NCI-H2107 (cell line): ENCODE measurements at places on chromosomes 6 and 20.
A peak's percentile ranks its signal among the peaks of the same experiment; 100 is the strongest.

GRCh38 chr6:124053315-124053714 lies 249.7 kb downstream of the NKAIN2 start:
- DNase-seq, result no peak

DNA sequence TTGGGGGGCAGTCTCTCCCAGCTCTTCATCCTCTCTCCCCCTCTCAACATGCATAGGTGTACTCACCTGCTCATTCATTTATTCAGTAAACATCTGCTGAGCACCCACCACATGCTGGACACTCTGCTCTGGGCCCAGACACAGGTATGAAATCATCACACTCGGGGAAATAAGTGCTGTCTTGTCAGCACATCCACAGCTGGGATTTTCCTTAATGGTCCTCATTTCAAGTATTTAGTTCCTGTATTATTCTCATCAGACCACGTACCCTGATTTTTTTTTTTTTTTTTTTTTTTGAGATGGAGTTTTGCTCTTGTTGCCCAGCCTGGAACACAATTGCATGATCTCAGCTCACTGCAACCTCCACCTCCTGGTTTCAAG lies 19.4 kb downstream of the RAB5IF start:
- DNase-seq, result no peak

- DNase-seq, result no peak
These were observed 91.0 kb upstream of the SSTR4 start for GRCh38 chr20:22944062-22944461.

- no peak for DNase-seq
These were observed 35.4 kb downstream of the TMX4 start for GRCh38 chr20:7984192-7984591.

DNA sequence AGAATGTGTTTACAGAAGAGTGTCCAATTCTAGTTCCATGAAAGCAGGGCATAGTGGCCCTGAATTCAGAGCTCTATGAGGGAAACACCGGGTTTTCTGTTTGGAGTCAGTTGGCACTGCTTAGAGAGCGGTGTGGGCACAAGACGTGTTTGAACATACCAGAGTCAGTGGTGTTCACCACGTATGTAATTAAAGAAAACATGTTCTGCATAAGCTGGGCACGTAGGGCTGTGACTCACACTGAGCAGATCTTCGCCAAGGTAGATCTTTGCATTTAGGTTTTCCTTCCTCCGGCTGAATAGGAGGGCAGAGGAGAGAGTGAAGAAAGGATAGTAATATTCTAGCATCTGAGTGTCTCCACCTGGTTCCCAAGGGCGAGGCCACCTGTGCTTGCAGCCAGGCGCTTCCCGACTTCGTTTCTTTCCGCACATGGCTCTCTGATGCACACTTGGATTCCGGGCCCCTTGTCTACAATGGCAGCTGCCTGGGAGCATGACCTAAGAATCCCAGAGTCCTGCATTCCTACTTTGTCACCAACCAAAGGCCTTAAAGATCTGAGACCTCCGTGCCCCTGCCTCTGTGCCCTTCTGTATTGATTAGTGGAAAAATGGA lies 136.2 kb downstream of the ERMARD start:
- no peak for DNase-seq

- DNase-seq, result no peak
These were observed 677 bp downstream of the PXMP4 start for GRCh38 chr20:33719277-33719988.

- DNase-seq, result no peak
These were observed 16.8 kb downstream of the L3MBTL3 start for GRCh38 chr6:130035211-130035610.

DNA sequence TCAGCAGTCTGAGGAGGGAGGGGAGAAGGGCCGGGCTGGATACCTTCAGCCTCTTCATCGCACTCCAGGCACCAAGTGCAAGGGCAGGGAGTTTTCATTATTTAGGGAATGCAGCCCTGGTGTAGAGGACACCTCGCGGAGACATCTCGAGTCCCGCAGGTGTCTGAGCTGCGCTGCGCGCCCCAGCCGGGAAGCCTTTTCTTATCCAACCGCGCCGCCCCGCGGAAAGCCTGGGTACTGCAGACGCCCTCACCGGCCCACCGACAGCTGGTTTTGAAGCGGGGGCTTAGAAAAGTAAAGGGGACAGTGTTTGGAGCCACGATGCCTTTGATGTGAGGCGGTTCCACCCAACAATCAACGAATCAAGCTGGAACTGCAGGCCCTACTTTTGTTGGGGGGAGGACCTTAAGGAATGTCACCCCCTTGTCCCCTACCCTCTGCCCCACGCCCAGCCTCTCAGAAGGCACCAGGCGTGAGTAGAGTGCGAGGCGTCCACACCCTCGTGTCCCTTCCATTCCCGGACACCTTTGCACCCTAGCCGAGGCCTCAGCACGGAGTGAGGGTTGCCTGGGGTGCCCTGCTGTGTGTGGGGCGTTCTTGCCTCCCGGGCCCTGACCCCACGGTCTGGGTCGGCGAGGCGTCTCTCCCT lies 8.6 kb downstream of the NKX2-2 start:
- DNase-seq, result peak; percentile 33

- no peak for DNase-seq
These were observed 77.9 kb upstream of the CDH4 start for GRCh38 chr20:61173961-61174725.

GRCh38 chr20:41989935-41990635 lies 371.9 kb upstream of the CHD6 start:
- no peak for DNase-seq

DNA sequence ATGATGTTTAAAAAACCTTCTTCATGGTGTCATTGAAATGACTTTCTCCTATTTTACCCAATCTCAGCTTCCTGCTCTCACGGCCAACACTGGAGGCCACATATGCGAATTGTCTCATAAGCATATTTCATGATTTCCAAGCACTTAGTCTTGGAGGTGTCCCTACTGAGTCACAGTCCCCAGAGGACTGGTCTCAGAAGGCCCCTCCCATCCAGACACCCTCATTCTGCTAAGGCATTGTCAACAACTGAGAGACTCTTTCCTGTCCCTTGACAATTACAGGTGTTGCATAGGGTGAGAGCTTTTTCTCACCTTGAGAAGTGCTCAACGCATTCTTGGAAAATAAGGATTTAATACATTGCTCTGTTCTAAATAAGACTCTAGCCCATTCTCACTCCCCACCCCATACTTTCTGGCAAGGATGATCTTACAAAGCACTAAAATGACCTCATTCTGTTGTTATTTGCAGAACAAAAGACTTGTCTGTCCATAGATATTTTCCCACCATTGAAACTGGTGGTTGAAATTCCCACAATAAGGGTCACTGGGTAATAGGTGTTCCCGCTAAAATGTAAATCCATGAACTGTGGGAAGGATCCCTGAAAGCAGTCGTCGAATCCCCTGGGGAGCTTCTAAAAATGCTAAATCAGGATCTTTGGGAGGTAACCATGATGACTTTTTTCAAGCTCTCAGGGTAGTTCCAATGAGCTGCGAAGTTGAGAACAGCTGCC lies 32.3 kb upstream of the SLC22A23 start:
- no peak for DNase-seq

GRCh38 chr6:43074847-43075669 lies 1.1 kb upstream of the PTK7 start:
- DNase-seq, result no peak

DNA sequence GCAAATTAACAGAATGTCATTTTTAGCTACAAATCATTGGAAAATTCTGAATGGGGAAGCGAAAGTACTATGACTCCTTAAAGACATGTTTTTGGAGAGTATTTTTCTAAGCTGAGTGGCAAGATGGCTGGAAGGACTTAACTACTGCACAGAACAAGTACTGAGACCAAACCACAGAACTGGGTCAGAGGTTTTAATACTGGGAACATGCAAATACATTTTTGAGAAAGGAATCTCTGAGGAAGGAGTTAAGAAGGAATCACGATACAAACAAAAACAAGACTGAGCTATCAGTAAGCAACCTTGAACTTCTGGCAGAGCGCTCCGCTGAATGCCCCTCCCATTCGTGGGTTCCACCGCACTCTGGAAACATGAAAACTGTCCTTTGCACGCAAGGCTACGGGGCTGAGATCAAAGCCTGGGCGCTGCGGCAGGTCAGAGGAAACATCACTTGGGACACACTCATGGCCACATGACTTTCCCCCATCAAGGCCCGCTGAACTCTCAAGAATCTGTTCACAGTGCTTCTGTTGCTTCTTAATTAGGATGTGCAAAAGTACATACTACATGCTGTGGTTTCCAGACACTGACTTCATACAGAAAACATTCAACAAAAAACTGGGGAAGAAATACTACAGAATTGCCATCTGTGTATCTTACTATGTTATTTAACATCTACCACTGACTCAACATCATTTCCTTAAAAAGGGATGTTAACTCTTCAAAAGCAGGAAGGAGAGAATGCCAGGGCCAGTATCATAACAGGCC lies 27.8 kb downstream of the SLC23A2 start:
- DNase-seq, result no peak

DNA sequence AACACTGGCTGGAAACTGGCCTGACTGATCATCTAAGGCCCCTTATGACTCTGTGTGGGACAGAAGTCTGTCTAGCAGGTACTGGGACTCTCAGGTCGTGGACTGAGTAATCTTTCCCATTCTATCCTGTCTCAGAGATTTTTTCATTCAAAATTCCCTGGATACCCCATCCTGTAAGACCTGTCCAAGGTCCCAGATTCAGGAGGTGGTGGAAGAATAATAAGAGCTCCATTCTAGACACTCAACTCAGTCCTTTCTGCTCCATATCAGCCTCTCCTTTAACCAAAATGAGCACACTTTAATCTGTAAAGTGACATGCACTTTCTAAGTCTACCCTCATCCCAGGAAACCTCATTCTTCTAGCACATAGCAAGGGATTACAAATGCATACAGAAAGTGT lies 82.5 kb upstream of the MRPS10 start:
- no peak for DNase-seq

DNA sequence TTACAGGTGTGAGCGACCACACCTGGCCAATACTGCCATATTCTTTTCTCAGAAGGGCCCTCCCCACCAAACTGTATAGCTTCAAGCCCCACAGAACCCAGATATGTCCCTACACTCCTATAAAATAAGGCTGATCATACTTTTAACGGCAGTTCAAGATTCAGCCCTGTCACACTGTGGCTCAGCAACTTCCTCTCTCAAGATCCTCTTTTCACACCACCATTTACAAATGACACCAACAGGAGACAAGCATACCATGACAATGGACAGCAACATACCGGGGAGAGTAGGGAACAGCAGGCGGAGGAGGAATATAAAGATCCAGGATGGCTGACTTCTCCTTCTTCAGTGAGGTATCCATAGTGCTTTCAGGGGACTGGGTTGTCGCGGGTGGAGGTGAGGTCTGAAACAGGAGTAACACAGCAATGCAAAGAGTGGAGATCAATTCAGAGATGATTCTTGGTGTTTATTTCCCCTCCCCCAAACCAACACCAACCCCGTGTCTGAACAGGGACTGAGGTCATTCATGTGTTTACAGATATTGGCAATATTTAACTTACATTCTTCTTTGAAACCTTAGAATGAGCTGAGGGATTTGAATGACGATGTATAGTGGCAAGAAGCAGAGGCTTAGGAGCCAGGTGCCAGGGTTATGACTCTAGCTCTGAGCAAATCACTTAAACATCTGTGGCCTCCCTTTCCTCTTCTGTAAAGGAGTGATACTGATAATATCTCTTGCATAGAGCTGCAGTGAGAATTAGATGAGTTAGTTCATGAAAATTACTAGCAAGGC lies 57.6 kb upstream of the IPCEF1 start:
- DNase-seq, result no peak

- DNase-seq, result no peak
These were observed 41.5 kb downstream of the GRIK2 start for GRCh38 chr6:101435038-101435437.

DNA sequence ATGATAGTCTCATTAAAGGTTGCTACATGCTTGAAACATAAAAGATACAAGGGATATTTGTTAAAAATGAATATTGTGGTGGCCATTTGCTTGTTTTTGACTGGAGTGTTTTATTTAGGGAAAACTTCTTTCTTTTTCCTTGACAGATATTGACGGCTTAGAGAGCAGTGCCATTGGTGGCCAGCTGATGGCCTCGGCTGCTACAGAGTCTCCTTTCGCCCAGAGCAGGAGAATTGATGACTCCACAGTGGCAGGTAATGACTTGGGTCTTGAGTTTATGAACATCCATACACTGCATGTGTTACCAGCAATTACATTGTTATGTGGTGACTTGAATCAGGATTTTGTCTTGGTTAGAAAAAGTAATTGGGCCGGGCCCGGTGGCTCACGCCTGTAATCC lies 67.5 kb upstream of the PBOV1 start:
- DNase-seq, result no peak

- DNase-seq, result no peak
These were observed 712.9 kb upstream of the MAP3K7 start for GRCh38 chr6:91299544-91300491.

DNA sequence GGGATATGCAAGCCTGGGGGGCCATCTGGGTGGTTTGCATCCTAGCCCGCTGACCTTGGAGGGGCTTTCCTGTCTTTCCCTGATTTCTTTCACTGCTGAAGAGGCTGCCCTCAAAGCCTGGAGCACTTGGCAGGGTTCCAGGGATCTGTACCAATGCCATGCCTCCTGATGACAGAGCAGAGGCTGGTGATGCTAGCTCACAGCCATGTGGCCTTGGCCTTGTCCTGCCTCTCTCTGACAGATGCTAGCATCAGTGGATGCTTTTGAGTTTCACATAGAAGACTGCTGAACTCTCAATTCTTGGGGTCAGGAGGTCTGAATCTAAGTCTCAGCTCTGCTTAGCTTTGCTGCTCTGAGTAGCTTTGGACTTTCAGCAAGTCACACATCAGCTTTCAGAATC lies 21.9 kb upstream of the RREB1 start:
- DNase-seq, result no peak

GRCh38 chr20:36355469-36356171 lies 49.5 kb downstream of the DLGAP4 start:
- no peak for DNase-seq

DNA sequence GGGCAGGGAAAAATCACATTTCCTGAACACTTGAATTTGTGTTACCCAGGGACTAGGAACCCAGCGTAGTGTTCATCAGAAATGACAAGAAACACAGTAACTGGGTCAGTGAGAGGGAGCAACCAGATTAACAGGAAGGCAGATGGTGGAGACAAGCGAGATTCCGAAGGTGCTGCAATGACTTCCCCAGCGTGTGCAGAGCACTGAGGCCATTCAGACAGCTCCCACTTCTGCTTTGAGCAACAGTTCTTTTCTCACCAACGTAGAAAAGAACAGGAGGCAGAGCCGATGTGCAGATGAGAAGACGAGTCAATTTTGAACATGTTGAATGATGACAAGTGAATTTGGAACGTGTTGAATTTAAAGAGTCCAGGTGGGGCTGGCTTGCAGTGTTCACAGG lies 63.1 kb upstream of the IFNGR1 start:
- no peak for DNase-seq

DNA sequence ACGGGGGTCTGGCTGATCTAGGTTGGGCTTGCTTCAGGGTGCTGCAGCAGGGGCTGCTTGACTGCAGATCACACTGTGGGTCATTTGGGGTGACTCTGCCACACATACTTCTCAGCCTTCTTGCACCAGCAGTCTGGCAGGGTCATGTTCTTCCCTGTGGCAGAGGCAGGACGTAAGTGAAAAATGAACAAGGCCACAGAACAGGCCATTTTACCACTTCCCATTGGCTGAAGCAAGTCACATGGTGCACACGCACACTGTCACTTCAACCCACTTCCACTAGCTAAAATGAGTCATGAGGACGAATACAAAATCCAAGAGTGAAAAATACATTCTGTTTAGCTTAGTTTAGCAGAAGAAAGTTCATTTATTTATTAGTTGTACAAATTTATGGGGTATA lies 168.6 kb upstream of the GGTLC1 start:
- DNase-seq, result no peak
